Hematopoietic multipotent progenitor cell treated with erythropoietin and hydrocortisone succinate and interleukin-3 and kit ligand, for 15 days (in vitro differentiated cells): ENCODE measurements at places on chromosomes 12 and 14.

DNA sequence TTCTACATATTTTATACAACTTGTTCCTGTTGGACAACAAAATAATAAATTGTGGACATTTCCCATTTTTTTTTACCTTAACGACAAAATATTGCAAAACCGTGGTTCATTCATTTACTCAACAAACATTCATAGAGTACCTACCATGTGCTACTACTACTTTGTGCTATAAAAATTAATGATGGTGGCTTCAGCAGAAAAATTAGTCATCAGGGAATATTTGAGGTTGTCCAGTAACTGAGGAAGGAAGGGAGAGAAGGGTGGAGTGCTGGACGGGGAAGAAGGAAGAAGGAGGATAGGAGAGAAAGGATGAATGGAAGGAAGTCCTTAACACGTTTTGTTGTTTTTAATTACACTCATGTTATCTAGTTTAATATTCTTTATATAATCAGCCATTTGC lies 53.7 kb downstream of the PPFIBP1 start:
- no peak for DNase-seq

DNA sequence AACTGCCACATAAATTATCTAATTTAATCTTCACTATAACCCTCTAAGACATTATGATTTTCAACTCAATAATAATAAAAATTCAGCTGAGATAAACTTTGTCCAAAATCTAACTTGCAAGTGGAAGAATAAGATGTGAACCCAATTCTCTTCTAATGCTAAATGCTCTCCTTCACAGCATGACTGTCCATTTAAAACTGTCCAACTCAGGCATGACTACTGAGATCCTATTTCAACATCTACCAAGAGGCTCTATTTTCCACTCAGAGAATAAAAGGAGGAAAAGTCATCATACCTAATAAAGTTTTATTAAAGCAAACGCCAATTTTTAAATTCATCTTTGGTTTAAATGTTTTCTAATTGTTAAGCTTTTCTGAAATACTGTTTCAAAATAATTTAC lies 183.6 kb downstream of the MED13L start:
- no peak for DNase-seq

DNA sequence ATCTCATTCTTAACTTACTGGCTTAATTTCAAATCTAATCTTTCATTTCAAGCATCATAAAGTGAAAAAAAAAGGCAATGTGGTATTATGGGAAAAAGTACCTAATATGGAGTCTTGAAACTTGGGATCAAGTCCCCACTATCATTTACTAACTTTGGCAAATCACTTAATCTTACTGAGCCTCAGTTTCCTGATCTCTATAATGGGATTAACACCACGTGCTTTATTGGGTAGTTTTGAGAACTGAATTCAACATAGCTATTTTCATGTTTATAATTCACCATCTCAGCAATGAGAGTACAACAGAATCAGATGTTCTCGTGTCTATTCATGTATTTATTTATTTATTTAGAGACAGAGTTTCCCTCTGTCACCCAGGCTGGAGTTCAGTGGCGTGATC lies 78.3 kb downstream of the NTN4 start:
- no peak for DNase-seq

DNA sequence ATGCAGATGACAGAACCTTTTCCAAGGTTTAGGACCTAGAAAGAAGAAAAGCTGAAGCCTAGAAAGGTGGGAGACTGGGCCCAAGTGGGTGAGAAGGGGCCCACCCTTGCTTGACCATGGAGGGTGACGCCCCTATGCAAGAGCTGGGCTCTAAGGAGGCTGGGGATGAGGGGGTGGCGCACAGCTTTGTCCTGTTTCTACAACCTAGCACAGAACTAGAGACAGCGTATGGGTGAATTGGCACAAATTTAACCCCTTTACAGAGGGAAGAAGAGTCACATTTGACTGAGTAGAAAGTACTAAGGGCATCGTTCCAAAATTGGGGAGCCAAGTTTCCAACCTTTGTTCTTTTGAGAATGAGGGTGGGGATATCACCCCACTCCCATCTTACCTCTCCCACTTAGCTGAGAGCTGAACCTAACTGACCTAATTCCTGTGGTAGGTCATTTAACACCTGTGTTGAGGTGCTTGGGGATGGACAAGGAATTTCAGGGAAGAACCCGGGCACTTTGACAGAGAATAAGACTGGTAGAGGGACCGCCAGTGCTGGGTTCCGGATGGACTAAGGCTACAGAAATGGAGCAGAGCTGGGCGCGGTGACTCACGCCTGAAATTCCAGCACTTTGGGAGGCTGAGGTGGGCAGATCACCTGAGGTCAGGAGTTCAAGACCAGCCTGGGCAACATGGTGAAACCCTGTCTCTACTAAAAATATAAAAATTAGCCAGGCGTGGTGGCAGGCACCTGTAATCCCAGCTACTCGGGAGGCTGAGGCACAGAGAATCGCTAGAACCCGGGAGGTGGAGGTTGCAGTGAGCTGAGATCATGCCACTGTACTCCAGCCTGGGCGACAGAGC lies 5.2 kb downstream of the NFKBIA start:
- no peak for DNase-seq

DNA sequence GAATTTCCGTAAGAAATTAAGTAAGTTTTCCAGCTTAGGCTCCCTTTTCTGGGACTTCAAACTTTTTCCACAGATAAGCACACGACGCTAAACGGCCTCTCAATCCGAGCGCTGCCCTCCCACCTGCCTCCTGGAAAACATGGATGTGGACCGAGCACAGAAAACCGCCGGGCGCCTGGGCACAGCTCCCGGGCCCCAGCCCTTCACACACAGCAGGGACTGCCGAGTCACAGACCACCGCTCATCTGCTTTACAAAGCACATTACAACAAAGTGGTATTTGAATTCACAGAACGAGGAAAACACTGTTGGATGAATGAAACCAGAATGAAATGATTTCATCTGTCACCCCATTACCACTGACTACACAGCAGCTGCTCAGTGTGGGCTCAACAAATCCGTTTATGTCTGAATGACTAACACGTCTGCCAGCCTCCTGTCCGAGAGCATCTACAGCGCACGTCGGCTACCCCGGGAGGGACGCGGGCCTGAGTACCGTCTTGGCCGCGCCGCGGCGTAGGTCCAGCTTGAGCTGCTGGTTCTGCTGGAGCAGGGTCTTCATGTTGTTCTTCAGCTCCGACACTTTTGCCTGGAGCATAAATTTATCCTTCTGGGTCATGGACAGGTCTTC lies 13.1 kb upstream of the ANKLE2 start:
- no peak for DNase-seq

DNA sequence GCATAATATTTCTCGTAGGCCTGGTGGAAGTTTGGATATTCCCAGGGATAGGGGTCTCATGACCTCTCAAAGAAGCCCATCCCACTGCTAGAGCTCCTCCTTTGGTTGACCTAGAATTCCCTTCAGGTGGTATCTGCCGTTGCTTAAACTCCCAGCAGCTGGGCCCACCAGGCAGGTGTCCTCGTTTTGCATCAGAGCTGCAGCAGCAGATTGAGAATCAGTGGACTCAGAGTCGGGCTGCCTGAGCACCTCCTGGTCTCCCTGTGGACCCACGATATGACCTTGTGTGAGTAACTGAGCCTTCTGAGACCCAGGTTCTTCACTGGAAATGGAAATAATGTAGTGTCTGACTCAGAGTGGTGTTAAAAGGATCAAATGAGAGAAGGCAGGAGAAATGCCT lies 132.7 kb downstream of the PAPOLA start:
- no peak for DNase-seq

- no peak for DNase-seq
These were observed 17.6 kb upstream of the CRIP2 start for GRCh38 chr14:105456736-105457617.

DNA sequence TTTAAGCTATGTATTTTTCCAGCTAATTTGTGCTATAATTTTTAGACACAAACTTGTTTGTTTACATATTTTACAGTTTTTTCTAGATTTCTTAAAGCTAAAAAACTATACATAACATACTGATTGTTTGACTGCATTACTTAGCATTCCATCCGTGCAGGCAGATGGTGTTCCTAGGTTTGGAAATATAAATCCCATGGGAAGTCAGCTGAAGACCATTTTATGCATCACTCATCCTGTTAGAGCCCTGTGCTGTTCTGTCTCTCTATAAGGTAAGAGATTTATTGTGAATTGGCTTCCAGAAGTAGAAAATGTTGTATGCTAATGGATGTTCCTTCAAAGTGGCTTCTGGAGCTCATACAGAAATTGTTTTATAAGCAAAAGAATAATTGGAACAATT lies 31.1 kb downstream of the RMST start:
- DNase-seq = no peak

GRCh38 chr14:90107789-90108188 lies 46.0 kb downstream of the KCNK13 start:
- no peak for DNase-seq

- no peak for DNase-seq
These were observed 70.9 kb upstream of the DICER1 start for GRCh38 chr14:95228240-95228639.

GRCh38 chr14:96239711-96240141 lies 16.3 kb upstream of the BDKRB1 start:
- no peak for DNase-seq
